ENCODE measurements at places on chromosomes 3 and 15.

- DNase-seq, result no peak
These were observed 458.5 kb downstream of the AGBL1 start for GRCh38 chr15:86538141-86538540.

- DNase-seq, result no peak
These were observed 221.2 kb downstream of the NLGN1 start for GRCh38 chr3:173618703-173619102.

DNA sequence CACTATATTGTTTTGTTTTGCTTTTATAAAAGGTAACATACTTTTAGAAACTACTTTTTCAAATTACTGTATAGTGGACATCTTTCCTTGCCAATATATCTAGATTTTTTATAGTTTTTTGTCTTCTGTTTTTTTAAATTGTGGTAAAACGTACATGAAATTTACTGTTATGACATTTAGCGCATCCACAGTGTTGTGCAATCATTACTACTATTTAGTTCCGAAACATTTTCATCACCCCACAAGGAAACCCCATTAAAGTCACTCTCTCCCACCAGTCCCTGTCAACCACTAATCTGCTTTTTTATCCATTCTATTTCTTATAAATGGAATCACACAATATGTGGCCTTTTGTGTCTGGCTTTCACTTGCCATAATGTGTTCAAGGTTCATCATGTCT lies 54.8 kb downstream of the TMEM266 start:
- DNase-seq, result no peak

- DNase-seq, result no peak
These were observed 44.9 kb downstream of the ABHD5 start for GRCh38 chr3:43735618-43736017.

DNA sequence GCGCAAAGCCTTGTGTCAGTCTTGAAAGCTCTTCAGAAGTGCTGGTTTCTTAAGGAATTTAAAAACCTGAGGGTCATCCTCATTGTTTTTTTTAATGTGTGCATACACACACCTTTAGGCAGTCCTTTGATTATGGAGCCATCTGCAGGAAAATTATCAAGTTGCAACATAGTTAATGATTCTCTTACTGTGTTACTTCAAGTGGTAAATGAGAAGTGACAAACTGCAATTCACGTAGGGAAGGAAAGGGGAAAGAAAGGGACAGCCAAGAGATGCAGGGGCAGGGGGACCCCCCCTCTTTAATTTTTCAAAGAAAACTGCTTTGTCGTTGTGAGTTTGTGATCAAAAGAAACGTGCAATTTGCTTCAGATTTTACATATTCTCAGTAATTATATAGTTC lies 162.4 kb upstream of the CGNL1 start:
- DNase-seq, result peak; percentile 44

- no peak for DNase-seq
These were observed 46.3 kb downstream of the ARHGAP31 start for GRCh38 chr3:119340446-119340845.

- no peak for DNase-seq
These were observed 13.9 kb downstream of the CLSTN2 start for GRCh38 chr3:139948898-139949297.

DNA sequence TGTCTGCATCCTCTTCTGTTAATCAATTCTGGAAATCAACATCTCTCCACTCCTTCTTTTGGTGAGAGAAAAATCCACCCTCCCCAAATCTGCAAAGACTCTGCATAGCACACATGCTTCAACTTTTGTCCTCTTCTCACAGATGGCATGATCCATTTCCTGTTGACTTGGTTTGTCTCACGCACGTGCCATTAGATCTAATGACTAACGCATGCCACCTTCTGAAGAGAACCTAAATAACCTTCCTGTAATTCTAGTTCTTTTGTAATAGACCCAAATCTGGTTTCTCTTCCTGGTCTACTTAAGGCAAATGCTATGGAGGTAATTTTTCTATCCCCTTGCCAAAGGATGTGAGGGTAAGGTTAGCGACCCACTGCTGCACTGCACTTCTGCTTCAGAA lies 51.0 kb upstream of the ATOSA start:
- DNase-seq, result peak; percentile 53

Measured in A172 (cell line).